SK-N-DZ (cell line): ENCODE measurements at places on chromosomes 2 and 18.

DNA sequence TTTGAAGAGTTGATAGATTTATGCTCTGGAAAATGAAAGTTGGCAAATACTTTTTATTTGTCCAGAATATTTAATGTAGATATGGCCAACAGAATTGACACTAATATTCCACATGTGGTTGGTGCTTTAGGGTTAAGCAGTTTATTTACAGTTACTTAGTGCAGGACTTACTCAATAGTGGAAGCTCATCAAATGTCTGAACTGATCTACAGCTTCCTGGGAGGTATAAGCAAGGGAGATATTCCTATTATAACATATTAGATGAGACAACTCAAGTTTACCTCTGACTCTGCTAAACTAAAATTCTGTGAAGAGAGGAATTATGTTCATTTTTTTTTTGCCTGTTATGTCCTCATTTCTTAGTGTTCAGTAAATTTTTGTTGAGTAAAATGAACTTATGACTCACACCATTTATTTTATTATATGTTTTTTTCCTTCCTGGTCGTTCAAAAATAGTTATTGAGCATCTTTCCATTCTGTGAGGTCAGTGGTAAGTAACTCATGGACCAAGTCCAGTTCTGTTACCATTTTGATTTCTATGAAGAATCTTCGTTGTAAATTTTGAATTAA is 13.6 kb downstream of the ABI2 start:
- DNase-seq = no peak

GRCh38 chr2:73105511-73105971 is 7.2 kb downstream of the RAB11FIP5 start:
- no peak for DNase-seq

DNA sequence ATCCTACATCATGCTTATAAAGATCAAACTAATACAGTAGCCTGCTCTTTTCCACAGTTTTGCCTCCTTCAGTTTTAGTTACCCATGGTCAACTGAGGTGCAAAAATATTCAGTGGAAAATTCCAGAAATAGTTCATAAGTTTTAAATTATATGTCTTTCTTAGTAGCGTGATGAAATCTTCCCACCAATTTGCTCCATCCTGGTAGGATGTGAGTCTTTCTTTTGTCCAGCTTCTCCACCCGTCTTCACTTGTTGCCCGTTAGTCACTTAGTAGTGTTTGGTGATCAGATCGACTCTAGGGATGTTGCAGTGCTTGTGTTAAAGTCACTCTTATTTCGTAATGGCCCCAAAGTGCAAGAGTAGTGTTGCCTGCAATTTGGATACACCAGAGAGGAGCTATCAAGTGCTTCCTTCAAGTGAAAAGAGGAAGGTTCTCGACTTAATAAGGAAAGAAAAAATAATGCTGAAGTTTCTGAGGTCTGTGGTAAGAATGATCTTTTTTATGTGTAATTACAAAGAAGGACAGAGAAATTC is 57.0 kb downstream of the CEP192 start:
- DNase-seq = no peak

- DNase-seq = no peak
These were observed 113.1 kb upstream of the SRD5A2 start for GRCh38 chr2:31693882-31694281.

DNA sequence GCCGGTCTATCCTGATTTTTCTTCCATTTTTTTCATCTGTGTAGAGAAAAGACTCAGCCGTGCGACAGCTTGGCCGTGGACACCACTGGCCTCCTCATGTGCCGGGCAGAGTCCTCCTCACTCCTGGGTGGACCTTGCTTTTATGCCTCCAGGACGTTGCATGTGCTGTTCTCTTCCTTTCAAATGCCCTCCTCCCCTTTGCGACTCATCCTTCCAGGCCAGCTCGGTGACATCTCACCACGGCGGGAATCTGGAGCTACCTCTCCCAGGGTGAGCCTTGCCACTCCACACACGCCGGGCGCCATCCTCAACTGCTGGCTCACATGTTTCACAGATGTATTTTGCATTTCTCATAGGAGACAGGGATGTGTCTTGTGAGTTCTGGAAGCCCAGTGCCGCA is 198.5 kb upstream of the HDAC4 start:
- no peak for DNase-seq

DNA sequence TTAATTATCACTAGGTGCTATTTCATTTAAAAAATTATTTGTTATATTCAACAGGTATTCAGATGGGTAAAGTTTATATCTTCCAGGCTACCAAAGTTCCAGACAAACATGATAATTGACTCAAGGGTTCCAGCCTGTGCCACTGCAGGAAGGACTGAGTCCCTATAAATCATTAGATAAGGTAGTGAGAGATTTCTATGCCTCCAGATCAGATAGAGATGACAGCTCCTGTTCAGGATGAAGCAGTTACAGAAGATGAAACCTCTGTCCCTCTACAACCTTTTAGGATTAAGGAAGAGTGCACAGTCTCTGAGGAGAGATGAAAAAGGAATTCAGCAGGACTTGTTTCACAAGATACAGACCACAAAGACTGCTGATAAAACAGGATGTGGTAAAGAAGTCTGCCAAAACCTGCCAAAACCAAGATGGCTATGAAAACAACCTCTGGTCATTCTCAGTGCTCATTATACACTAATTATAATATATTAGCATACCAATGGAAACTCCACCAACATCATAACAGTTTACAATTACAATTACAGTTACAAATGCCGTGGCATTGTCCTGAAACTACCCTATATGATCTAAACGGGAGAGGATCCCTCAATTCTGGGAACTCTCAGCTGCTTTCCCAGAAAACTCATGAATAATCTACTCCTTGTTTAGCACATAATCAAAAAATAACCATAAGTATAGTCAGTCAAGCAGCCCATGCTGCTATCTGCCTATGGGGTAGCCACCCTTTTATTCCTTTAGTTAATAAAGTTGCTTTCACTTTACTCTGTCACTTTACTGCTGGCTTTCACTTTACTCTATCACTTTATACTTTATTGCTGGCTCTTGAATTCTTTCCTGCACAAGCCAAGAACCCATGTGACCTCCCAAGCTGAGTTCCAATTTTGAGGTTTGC is 288.5 kb downstream of the PDE11A start:
- no peak for DNase-seq

DNA sequence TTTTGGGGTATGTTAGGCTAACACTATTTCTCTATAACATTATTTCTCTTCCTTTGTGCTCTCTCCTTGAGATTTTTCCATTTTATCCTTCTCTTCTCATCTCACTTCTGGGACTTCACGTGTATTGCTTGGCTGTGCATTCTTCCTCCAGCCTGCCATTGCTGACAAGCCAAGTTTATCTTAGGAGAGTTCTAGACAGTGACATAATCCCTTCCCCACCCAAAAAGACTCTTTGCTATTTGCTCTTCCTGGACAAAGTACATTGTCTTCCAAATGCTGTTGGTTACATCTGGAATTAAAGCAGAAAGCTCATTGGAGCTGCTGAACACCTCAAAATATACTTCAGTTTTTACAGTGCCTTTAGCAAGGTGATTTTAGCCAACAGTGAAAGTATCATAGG is 8.9 kb downstream of the TSPYL6 start:
- DNase-seq = no peak

DNA sequence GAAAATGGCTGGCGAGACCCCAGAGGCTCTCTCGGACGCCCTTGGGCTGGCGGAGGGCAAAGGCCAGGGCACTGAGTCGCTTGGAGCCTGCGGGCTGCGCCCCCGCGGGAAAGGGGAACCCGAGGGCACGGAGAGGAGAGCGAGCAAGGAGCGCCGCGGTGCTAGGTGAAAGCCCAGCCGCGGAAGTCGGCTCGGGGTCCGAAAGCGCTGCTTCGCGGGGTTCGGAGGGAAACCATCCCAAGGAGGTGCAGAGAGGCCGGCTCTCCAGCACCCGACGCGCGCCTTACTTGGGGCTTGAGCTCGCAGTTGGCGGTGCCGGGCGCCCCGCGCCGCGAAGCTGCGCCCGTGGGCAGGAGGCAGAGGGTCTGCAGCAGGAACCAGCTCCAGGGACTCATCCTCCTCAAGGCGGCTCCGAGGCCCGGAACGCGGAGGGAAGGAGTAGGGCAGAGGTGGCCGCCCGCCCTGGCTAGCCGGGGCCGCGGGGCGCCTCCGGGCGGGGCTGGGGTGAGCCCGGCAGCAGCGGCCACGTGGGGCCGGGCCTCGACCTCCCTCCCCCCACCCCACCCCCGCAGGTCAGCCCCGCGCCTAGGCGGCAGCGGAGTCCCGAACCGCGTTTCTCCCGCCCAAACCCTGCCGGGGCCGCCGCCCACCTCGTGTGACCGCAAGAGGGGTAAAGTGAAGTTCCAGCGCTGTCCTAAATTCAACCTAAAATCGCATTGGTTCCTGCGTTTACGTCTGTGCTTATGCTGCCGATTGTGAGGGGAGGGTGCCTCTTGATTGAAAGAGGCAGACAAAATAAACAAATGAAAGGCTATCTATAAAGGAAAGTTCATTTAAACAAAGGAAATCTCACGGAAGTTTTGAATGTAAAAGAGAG is at the start of gene TRABD2A:
Gene TRABD2A (minus strand): TSS at position 440 of the 877 bp plus-strand sequence. CDS start 45 bp downstream, at position 395.
- no peak for DNase-seq

GRCh38 chr2:10320575-10320931 is 17.8 kb downstream of the HPCAL1 start:
- DNase-seq = no peak

- DNase-seq = no peak
These were observed 3.2 kb upstream of the CXCR1 start for GRCh38 chr2:218169757-218170546.

DNA sequence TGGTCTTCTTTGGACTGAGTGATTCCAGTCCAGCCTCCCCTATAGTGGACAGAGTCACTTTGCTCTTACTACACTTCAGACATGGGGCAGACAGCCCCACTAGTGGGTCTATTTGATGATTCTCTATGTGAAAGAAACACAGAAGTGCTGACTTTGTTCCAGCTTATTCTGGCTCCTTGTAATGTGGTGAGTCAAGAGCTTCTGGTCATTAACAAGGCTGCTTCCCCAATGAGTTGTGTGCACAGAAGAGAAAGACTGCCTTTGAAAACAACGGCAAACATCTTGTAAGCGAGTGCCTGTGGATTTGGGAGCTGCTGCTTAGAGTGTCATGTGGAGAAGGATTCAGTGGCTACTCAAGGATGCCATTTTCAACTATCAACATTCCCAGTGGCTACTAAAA is 39.1 kb downstream of the RMC1 start:
- no peak for DNase-seq

DNA sequence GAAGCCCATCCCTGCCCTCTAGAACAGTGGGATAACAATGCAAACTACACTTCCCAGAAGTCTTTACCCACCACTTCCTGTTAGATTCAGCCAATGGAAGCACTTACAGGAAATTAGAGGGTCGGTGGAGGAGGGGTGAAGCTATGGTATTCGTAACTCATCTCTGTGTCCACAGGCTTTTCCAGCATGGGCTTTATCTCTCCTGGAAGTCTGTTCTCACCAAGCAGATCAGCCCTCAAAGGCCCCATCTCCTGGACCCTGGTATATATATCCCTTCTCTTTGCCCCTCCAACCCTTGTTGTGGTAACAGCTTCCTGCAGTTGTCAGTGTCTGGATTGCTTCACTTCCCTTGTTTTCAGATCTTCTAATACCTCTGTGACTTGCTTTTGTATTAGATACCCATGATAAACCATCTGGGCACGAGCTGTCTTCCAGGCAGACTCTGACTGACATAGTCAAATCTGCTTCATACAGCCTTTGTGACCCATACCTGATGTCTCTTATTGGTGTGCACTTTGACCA is 475.0 kb upstream of the POU3F3 start:
- peak; percentile 31 for DNase-seq

DNA sequence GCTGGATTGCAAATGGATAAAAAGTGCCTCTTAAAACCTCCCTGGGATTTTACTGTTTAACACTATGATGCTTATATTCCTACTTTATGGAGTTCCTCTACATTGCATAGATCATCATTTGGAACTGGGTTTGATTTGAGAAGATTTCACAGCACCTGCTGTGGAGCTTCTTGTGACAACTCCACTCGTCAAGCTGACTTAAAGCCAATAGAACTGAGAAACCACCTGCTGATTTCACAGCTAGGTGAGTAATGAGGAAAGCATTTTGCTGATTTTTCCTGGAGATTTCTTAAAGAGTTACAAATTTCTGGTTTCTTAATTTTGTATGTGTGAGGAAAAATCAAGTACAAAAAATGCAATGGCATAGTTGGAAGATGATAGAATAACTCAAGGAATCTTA is 739.1 kb upstream of the LRRTM1 start:
- DNase-seq = no peak

DNA sequence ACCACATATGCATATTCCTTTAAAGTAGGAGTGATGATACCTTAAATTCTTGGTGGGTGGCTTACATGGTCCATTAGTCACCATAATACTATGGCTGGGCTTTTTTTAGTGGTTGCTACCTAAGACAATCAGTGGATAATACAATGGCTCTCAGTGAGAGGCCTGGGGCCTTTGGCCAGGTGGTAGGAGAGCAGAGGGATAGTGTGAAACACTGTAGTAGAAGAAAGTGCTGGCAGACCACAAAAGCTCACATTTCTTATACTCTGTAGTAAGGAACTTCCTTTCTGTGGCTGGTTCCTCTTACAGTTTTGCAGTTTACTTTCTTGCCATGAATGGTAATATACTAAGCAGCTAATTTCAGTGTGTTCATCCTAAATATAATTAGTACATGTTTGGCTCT is 583.5 kb downstream of the XIRP2 start:
- no peak for DNase-seq

- DNase-seq = no peak
These were observed 109.2 kb downstream of the VIT start for GRCh38 chr2:36805635-36806224.

GRCh38 chr2:176692533-176692932 is 423.3 kb downstream of the MTX2 start:
- DNase-seq = no peak

- no peak for DNase-seq
These were observed 252.2 kb upstream of the CDH20 start for GRCh38 chr18:61080954-61081528.

DNA sequence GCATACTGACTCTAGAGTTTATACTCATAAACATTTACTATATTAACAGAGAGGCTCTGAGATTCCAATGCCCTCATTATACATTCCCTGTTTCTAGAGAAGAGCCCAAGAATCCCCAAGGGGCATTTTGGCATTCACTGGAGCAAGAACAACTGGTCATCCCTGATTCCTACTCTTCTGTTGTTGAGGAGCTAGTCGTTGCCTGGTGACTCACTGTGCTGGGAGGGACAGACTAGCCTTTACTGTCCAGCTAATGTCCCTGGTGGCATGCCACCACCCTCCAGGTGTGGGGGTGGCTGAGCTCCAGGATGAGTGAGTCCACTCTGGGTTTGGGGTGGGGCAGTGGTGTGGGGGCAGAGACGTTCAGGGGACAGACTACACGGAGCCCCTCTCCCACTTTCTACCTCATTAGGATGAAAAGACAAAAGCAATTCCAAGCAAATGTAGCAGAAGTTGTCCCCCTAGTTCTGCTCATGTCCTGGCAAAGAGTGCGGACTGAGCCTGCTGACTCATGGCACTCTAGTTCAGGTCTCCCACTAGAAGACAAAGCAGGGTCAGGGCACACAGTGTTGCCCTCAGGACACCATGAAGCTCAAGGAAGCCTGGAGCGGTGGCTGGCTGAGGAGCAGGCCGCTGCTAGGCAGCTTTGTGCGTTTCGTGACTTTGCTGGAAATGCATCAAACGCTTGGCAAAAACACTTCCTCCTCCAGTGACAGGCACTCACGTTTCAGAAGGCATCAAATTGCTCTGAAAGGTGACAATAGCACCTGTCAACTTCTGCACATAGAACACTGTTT is 49.4 kb downstream of the RHOB start:
- no peak for DNase-seq

- no peak for DNase-seq
These were observed 480.4 kb downstream of the NR4A2 start for GRCh38 chr2:155852156-155852555.

- no peak for DNase-seq
These were observed 651 bp upstream of the TXNL1 start for GRCh38 chr18:56639104-56639381.
